Prostate gland (tissue), 2 donors: ENCODE measurements at places on chromosomes 2 and 18.

GRCh38 chr2:129055824-129056223 is 737.2 kb upstream of the HS6ST1 start:
- H3K27ac ChIP-seq = no peak overlapping the region
- H3K27me3 ChIP-seq = no peaks in the 10 kb centered on the region
- no peak overlapping the region for H3K4me3 ChIP-seq
- DNase-seq = no peak
- no peaks in the 10 kb centered on the region for H3K36me3 ChIP-seq

DNA sequence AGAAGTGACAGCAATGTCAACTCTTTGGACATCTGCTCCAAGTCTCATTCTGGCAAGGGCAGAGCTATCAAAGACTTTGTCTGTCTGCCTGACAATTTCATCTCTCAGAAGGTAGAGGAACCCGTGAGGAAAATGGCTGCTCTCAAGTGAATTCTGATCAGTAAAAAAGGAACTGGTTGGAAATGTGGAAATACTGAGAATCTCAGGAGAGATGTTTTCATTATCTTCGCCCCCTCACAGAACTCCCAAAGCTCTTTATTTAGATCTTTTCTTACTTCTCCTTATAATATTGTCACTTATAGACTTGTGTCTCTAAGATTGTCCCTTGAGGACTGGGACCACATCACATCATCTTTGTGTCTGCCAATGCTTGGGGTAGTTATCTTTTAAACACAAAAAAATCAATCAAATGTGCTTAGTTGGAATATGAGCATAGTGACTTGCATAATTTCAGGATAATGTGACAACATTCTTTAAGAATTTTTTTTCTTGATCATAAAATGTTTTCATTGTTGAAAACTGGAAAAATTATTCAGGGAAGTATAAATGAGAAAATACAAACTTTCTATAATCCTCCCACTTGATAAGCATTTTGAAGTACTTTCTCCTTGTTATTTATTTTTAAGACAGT is 68.2 kb upstream of the ITGB6 start:
- H3K4me1 ChIP-seq = no peaks in the 10 kb centered on the region
- no peaks in the 10 kb centered on the region for H3K27me3 ChIP-seq
- H3K36me3 ChIP-seq = no peaks in the 10 kb centered on the region
- no peak overlapping the region for H3K27ac ChIP-seq
- no peak overlapping the region for H3K4me3 ChIP-seq

DNA sequence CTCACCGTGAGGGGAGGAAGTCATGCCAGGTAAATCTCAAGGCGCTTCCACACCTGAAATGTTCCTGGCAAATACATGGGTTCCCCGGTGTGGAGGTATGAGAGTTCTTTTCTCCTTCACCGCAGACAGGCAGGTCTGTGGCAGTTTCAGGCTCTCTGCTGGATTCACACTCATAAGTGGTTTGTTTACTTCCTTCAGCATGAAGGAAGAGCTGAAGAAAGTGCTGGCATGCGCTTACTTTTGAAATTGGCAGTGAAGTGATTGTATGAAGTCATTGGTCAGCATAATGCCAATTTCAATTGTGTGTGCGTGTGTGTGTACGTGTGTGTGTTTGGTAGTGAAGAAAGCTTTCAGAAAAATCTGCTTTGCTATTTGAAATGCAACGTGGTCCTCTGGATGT is 43.4 kb downstream of the RNF144A start:
- peaks cover 3% of the 10 kb centered on the region for H3K4me1 ChIP-seq
- DNase-seq = peak; percentile 48
- no peaks in the 10 kb centered on the region for H3K36me3 ChIP-seq
- H3K27ac ChIP-seq = peak overlapping the region; percentile 44
- H3K27me3 ChIP-seq = no peaks in the 10 kb centered on the region

DNA sequence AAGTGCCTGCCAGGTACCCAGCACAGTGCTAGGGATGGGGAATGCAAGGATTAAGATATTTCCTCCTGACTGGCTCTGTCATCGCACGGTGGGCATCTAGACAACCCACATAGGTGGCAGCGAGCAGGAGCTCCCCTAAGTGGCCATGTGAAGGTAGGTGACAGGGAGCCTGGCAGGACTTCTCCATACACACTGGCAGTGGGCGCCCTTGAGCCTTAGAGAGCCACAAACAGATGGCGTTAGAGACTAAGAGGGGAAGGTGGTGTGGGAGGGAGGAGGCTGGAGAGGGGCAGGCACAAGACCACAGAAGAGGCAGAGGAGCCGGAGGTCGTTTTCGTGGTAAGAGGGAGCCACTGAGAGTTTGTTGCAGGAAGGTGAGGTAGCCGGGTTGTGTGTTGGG is 15.2 kb downstream of the PRELID3A start:
- no peaks in the 10 kb centered on the region for H3K4me1 ChIP-seq
- no peak for DNase-seq
- H3K4me3 ChIP-seq = no peak overlapping the region
- H3K36me3 ChIP-seq = no peaks in the 10 kb centered on the region

- H3K27me3 ChIP-seq = no peaks in the 10 kb centered on the region
- no peak for DNase-seq
- peaks cover 6% of the 10 kb centered on the region for H3K4me1 ChIP-seq
- H3K27ac ChIP-seq = no peak overlapping the region
- no peaks in the 10 kb centered on the region for H3K36me3 ChIP-seq
These were observed 1.5 kb upstream of the PELI1 start for GRCh38 chr2:64145714-64146113.

- no peak overlapping the region for H3K27ac ChIP-seq
- no peaks in the 10 kb centered on the region for H3K27me3 ChIP-seq
- DNase-seq = no peak
- no peaks in the 10 kb centered on the region for H3K4me1 ChIP-seq
These were observed 190.7 kb upstream of the CXCR4 start for GRCh38 chr2:136308611-136309010.

DNA sequence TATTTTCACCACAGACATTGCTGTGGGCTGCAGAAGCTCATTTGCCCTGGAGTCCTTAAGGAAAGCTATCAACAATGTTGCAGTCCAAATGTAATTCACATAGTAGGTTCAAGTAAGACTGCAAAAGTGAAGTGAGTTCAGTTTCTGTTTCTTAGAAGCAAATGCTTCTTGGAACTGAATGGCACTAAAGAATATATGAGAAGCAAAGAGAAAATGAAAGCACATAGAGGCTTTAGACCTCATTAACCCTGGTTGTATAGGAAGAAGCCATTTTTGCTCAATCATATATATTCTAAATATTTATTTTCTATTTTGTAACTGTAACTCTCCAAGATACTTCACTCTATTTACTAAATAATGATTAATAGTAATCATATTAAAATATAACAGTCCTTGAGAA is 292.0 kb downstream of the ZNF804A start:
- no peaks in the 10 kb centered on the region for H3K36me3 ChIP-seq
- H3K4me1 ChIP-seq = no peaks in the 10 kb centered on the region
- H3K27ac ChIP-seq = no peak overlapping the region
- H3K4me3 ChIP-seq = no peak overlapping the region
- DNase-seq = no peak

DNA sequence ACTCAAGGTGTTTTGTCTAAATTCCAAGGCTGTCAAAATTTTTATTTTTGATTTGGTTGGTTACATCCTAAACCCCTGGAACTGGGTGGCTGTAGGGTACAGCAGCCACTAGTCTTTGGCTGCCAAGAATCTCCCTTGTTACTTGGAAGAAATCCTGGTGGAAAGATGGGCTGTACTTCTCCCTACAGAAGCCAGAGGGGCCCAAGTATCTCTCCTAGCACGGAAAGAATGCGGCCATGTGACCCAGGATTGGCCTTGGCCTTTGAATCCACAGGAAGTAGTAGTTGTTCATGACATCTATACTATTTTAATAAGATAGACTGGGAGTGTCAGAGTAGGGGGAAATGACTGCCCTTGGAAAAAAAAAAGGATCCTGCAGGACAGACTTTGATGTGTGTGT is 54.4 kb upstream of the MYO3B start:
- no peaks in the 10 kb centered on the region for H3K27me3 ChIP-seq
- H3K36me3 ChIP-seq = no peaks in the 10 kb centered on the region
- H3K27ac ChIP-seq = no peak overlapping the region
- H3K4me3 ChIP-seq = no peak overlapping the region
- no peak for DNase-seq

DNA sequence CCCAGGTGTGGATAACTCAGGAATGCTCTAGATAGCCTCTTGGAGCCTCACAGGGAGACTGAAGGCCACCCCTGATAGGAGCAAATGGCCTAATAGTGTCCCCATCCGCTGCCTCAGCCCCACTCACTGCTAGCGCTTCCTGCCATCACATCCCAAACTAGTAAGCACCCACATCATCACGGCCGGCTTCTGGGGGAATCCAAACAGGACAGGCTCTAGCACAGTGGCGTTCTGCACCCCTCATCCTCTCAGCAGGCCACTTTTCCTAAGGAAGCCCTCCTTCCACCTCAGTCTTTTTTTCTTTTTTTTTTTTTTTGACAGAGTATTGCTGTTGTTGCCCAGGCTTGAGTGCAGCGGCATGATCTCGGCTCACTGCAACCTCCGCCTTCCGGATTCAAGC is 6.3 kb upstream of the AMER3 start:
- no peaks in the 10 kb centered on the region for H3K27me3 ChIP-seq
- H3K4me3 ChIP-seq = no peak overlapping the region
- no peak overlapping the region for H3K27ac ChIP-seq

- no peaks in the 10 kb centered on the region for H3K27me3 ChIP-seq
- no peaks in the 10 kb centered on the region for H3K36me3 ChIP-seq
- no peaks in the 10 kb centered on the region for H3K4me1 ChIP-seq
- H3K27ac ChIP-seq = no peak overlapping the region
These were observed 366.9 kb downstream of the NYAP2 start for GRCh38 chr2:225766431-225766830.

DNA sequence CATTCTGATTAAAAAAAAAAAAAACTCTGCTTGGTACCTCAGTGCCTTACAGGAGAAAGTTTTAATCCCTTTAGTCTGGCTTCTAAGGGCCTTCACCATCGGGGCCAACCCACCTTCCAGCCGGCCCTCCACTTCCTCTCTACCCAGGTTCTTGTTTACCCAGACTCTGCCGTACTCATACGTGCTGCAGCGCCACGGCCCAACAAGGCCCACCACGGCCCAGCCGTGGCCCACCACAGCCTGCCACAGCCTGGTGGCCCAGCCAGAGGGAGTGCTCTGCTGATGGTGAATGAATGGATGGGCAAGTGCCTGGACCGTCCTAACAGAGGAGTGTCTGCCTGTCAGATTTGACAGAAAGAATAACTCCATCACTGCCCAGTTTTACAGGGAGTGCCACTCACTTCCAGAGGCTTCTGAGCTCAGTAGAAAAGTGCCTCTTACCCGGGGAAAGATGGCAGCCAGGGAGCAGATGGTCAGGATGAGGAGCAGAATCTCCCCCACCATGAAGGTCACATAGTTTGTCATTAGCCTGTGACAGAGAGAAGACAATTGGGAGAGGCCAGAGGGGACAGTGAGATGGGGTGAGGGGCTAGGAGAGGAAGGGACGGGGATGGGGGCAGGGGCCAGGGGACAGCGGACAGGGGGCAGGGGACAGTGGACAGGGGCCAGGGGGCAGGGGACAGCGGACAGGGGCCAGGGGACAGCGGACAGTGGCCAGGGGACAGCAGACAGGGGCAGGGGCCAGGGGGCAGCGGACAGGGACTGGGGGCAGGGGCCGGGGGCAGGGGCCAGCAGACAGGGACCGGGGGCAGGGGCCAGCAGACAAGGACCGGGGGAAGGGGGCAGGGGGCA is 38.2 kb downstream of the CENPO start:
- H3K4me1 ChIP-seq = no peaks in the 10 kb centered on the region
- H3K27ac ChIP-seq = no peak overlapping the region
- H3K4me3 ChIP-seq = no peak overlapping the region
- H3K36me3 ChIP-seq = no peaks in the 10 kb centered on the region
- no peaks in the 10 kb centered on the region for H3K27me3 ChIP-seq

DNA sequence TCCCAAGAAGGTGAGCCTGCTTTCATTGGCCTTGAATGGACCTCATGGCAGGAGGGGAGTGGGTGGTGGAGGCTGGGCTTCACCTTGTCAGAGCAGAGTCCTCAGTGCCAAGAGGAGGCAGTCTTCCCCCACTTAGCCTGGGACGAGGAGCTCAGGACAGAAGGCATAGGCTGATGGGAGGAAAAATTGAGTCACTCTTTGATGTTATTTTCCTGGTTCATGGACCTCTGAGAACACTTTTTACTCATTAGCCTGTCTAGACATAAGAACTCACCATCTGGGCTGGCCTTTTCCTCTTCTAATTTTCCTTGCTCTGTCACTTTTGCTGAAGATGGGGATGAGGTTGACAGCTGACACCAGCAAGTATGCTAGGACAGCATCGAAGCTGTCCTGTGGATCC is 225.7 kb upstream of the TNP1 start:
- H3K4me1 ChIP-seq = no peaks in the 10 kb centered on the region
- H3K4me3 ChIP-seq = no peak overlapping the region
- no peak overlapping the region for H3K27ac ChIP-seq

GRCh38 chr2:23660237-23660636 is 266.7 kb downstream of the ATAD2B start:
- peaks cover 6% of the 10 kb centered on the region for H3K4me1 ChIP-seq
- H3K4me3 ChIP-seq = no peak overlapping the region
- no peak overlapping the region for H3K27ac ChIP-seq
- H3K36me3 ChIP-seq = no peaks in the 10 kb centered on the region

- no peak overlapping the region for H3K4me3 ChIP-seq
These were observed 36.6 kb downstream of the UPP2 start for GRCh38 chr2:158138255-158138654.

DNA sequence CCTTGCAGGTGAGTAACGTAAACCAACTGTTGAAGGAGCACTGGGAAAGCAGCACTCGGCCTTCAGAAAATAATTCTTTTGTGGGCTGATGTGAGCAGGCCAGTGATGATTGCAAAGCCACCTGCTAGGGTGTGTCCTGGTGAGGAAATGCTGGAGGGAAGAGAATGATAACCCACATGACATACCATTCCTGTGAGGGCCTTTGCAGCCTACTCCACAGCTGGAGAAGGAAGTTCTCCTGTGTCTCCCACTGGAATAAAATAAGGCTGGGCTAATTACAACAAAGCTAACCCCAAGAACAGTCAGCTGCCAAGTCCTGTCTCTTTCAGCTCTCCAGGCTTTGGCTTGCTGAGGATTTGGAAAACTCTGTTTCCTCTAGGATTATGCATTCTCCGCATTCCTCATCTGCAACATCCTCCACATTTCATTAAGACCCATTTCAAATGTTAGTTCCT is 16.7 kb upstream of the DSG1 start:
- no peak overlapping the region for H3K27ac ChIP-seq
- H3K4me3 ChIP-seq = no peak overlapping the region
- no peaks in the 10 kb centered on the region for H3K4me1 ChIP-seq
- DNase-seq = no peak
- no peaks in the 10 kb centered on the region for H3K27me3 ChIP-seq

GRCh38 chr2:8522687-8523086 is 159.2 kb upstream of the ID2 start:
- no peaks in the 10 kb centered on the region for H3K27me3 ChIP-seq
- H3K27ac ChIP-seq = no peak overlapping the region
- peaks cover 5% of the 10 kb centered on the region for H3K4me1 ChIP-seq

- H3K4me3 ChIP-seq = no peak overlapping the region
- no peaks in the 10 kb centered on the region for H3K36me3 ChIP-seq
- no peaks in the 10 kb centered on the region for H3K27me3 ChIP-seq
- no peak for DNase-seq
- no peaks in the 10 kb centered on the region for H3K4me1 ChIP-seq
These were observed 18.7 kb upstream of the B3GNT7 start for GRCh38 chr2:231376857-231377256.

- no peaks in the 10 kb centered on the region for H3K4me1 ChIP-seq
- no peaks in the 10 kb centered on the region for H3K27me3 ChIP-seq
- no peaks in the 10 kb centered on the region for H3K36me3 ChIP-seq
- no peak overlapping the region for H3K4me3 ChIP-seq
These were observed 199.7 kb downstream of the PTPRM start for GRCh38 chr18:7766817-7767216.

- no peak overlapping the region for H3K4me3 ChIP-seq
- no peak for DNase-seq
- H3K27me3 ChIP-seq = no peaks in the 10 kb centered on the region
- no peaks in the 10 kb centered on the region for H3K36me3 ChIP-seq
- H3K4me1 ChIP-seq = no peaks in the 10 kb centered on the region
These were observed 238.8 kb downstream of the MBD5 start for GRCh38 chr2:148259674-148260073.
